Stimulated activated CD8-positive, alpha-beta memory T cell treated with anti-CD3 and anti-CD28 coated beads, Interleukin-4, amount 100 ng/mL, for 4 hours (primary cell): ENCODE measurements at places on chromosomes 11 and 22.

- DNase-seq: no peak
These were observed 194.8 kb downstream of the MIAT start for GRCh38 chr22:26852176-26852575.

DNA sequence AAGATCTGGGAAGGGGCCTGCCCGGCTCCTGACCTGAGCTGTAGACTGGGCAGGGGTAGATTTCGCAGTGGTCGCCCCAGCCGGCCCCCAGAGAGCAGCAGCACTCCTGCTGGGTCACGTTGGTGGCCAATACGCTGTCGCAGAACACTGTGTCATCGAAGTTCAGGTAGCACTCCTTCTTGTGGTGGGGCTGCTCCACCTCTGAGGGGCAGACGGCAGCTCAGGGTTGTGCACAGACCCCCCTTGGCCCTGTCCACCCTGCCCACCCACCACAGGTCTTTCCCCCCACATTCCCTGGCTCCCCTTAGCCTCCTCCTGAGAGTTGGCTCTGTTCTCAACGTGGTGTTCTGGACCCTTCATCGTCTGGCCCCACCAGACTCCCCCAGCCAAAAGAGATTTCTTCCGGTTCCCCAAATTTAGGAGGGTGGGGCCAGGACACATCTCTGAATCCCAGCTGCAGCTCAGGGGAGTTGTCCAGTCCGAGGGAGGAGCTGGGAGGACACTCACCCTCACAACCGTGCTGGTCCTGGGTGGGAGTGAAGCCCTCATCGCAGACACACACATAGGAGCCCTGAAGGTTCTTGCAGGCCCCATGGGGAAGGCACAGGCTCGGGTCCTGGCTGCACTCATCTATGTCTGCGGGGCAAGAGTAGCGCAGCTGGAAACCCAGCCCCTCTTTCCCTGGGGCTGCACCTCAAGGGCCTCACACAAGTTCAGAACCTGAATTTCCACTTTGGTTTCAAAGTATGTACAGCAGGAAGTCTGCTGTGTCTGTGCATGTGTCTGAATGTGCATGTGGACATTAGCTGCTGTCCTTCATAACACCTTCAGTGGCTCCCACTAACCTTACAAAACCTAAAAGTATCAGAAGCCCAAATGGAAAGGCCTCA is 16.5 kb downstream of the SCYL1 start:
- DNase-seq: no peak

- no peak for DNase-seq
These were observed at the start of gene GAL for GRCh38 chr11:68684385-68685356. Gene GAL, plus strand, starts transcription at chr11:68684544. Its CDS starts 380 bp downstream, at chr11:68684924.

DNA sequence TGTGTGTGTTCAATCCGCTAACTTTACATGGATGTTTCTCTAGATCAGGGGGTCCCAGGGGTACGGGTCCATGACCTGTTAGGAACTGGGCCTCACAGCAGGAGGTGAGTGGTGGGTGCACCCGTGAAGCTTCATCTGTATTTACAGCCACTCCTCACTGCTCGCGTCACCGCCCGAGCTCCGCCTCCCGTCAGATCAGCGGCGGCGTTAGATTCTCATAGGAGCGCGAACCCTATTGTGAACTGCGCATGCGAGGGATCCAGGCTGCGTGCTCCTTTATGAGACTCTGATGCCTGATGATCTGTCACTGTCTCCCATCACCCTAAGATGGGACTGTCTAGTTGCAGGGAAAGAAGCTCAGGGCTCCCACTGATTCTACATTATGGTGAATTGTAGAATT is 31.9 kb downstream of the MRGPRD start:
- no peak for DNase-seq

GRCh38 chr11:8213376-8213775 is 44.6 kb upstream of the RIC3 start:
- DNase-seq: no peak

DNA sequence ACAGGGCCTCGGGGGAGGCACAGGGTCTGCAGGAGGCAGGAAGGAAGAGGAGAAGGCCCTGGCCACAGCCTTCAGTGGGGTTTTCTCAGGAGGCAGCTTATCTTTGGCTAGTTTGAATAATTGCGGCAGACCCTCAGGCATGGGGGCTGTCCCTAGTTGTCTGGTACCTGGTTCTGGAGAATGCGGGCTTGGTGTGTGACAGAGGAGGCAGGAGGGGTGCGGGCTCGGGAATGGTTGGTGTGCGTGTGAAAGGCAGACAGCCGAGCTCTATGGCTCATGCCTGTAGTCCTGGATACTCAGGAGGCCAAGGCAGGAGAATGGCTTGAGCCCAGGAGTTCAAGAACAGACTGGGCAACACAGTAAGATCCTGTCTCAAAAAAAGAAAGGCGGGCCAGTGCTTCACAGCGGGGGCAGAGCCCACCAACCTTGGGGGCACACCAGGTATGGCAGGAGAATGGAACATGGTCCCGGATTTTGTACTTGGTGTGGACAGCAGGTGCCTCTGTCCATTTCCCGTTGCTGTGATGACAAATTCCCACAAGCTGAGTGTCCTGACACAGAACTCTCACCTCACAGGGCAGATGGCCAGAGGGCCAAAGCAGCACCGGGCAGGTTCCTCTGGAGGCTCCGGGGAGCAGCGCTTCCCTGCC is 640.6 kb downstream of the TBC1D22A start:
- no peak for DNase-seq

GRCh38 chr11:113553235-113553634 is 78.0 kb upstream of the DRD2 start:
- no peak for DNase-seq

- DNase-seq: no peak
These were observed 496.0 kb upstream of the LARGE1 start for GRCh38 chr22:34416022-34416860.

- no peak for DNase-seq
These were observed 168.8 kb downstream of the BRD1 start for GRCh38 chr22:49658902-49659280.

DNA sequence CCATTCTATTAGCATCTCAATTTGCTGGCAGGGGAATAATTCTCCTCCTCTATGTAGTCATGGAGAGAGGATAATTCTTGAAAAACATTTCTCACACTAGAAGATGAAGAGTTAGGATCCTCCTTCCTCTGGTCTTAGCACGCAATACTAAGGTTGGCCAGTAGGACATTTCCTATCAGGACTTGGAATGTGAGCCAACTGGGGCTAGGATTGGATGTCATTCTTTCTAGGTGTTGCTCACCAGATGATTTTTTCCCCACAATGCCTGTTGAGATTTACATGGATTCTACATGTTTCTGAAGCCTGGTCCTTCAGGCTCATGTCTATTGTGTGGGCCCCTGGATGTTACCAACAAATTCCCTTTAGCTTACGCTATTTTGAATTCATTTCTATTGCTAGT is 28.0 kb downstream of the SLN start:
- DNase-seq: no peak

DNA sequence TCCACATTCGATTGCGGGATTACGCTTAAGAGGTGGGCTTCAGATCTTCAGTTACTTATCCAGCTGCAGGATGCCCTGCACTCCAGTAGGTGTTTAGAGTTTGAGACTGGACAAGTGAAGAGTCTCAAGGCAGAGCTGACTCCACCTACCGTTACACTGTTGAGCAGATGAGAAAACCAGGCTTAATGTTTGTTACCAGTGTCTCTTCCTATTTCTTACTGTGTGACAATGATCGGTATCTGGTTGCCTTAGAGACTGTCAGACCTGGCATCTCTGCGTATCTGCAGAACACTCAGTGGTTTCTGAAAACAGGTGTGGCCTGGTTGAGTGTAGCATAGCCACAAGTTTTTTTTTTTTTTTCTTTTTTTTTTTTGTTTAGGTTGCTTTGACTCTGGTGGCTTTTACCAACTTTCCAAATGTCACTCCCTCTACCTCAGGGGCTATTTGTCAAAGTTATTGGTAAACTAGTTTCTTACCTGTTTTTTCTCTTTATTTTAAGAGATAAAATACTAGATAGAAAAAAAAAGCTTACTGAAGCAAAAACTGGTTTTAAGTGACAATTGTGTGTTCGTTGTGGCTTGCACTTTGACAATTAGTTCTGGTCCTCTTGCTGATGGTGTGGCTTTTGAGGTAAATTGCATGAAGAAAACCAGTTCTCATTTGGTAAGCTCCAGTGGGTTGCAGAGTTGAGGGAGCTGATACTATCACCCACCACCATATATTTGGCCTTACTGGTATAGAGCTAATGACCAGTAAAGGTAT is 284.8 kb downstream of the ETS1 start:
- peak; percentile 35 for DNase-seq

DNA sequence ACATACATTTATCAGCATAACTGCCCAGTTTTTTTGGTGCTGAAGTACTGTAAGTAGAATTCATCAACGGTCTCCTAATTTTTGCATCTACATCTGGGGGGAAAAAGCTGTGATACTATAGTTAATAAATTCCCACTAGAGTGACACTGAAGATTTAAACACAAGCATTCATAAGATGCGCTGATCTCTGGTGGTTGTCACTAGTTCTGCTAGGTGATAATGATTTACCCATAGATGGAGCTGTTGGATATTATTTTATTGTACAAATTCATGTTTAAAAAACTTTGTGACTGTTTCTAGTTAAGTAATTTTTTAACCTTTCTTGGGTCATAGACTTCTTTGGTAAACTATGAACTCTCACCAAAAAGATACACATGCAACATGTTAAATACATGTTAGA is 106.6 kb downstream of the EMSY start:
- DNase-seq: no peak

DNA sequence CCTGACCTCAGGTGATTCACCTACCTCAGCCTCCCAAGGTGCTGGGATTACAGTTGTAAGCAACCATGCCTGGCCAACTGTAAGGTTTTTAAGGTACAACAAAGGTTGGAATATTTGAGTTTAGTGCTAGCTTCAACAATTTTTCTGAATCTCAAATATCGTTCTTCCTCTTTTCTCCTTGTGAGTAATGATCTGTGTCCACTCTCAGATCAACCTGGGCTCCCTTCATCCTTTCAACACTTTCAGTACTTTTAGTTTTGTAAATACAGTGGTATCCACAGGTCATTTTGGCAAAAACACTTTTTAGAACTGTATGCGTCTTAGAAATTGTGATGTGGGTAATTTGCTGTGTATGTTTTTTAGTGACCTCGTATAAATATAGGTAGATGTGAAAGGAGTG is 7.9 kb downstream of the PACS1 start:
- no peak for DNase-seq

DNA sequence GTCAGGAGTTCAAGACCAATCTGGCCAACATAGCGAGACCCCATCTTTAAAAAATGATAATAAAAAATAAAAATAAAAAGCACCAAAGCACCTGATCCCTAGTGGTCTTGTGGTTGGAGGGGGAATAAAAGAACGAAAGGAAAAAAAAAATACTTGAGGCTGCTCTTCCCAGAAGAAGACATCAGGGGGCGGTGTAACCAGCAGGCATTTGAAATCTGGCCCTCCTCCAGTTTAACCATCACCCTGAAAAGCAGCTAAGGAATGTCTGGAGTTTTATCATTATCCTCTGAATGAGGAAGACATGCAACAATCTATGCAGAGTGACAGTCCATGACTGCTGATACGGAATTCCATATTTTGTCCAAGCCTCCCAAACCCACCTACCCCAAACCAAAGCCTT is 5.6 kb upstream of the KCTD17 start:
- no peak for DNase-seq

GRCh38 chr11:88103337-88104206 is 71.7 kb downstream of the RAB38 start:
- DNase-seq: no peak

DNA sequence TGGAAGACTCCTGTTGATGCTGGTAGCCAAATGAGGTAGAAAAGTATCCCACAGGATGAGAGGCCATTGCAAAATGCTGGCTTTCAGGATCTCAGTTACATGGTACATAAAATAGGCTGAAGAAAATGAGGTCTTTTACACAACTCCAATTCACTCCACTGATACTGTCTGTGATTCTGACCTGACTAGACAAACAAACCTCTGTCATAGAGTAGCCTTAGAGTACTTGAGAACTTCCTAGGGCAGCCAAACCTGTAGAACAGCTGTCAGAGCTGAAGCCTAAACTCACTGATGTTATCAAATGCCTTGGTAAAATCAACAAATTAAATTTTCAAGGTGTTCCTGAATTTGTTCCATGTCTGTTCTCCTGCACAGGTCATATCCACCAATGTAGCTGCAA is 26.2 kb upstream of the POGLUT3 start:
- no peak for DNase-seq

GRCh38 chr22:19058713-19059451 is 63.3 kb downstream of the DGCR2 start:
- DNase-seq: no peak

- DNase-seq: no peak
These were observed 712 bp downstream of the IL2RB start for GRCh38 chr22:37148742-37149665.

DNA sequence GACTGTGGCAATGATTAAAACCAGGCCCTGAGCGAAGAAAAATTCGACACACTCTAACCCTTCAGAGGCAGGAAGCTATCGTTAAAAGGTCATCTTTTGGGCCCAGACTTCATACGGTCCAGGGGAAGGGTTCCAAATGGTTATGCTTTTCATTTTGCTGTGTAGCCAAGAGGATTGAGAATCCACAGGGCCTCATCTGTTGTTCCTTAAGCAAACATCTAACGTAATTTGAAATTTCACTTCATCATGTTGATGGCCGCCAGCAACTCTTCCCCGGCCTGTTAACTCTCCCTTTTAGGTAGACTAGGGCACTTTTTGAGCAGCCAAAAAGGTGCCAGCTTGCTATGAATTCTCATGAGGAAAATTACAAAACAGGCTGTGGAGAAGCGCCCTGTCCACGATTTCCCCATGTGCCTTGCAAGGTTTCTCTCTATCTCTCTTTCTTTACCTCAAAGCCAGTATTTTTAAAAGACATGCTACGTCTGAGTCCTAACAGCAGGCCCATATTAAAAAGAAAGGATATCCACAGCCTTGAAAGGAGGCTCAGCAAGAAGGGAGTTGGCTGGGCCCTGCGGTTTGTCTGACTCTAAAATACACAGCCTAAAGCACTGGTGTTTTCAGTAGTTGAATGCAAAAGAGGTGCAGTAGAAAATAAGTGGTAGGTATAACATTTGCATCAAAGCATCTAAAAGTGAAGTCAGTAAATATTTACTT is 356.3 kb upstream of the NARS2 start:
- no peak for DNase-seq

GRCh38 chr11:36131721-36132397 is 157.4 kb downstream of the COMMD9 start:
- DNase-seq: no peak

DNA sequence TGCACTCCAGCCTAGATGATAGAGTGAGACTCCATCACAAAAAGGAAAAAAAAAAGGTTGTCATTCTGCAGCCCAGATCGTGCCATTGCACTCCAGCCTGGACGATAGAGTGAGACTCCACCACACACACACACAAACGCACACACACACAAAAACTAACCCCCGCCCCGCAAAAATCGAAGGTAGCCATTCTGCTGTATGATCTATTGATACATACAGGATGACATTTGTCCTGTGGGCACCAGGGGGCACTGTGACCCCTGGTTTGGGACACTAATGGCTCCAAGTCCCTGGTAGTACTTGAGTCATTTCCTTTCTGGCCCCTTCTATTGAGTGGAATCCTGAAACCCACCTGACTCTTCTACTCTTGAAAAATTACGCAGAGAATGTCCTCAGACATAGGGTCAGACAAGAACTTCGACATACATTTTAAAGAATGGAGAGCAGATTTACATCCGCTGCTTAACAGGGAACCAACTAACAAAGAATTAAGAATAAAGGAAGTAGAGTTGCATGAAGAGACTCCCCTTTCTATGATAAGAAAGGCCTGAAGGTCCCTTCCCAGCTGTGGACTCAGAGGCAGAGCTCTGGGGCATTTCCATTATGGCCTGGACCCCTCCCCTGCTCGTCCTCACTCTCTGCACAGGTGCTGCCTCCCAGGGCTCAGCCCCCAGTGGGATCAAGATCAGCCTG is 35.0 kb upstream of the PRAME start:
- peak; percentile 19 for DNase-seq

- DNase-seq: no peak
These were observed 61.2 kb downstream of the GUCY1A2 start for GRCh38 chr11:106957030-106957482.
